ENCODE measurements at places on chromosomes 12 and 14. TPM values are rescaled to one million over a fixed set of nuclear protein-coding genes. Genes with fewer than 3 reads are reported as not detected.

GALNT6 gene
- total RNA-seq: 11.9 TPM

NYNRIN gene
- 0.05 TPM for total RNA-seq

EFS gene
- total RNA-seq: 0.08 TPM

VRTN gene
- total RNA-seq: 0.08 TPM

NPAS3 gene
- not detected for total RNA-seq

GRIN2B gene
- total RNA-seq: not detected

GZMB gene
- total RNA-seq: 1,078 TPM

PTPRB gene
- total RNA-seq: 0.05 TPM

TEDC1 gene
- total RNA-seq: 53.7 TPM

GRCh38 chr12:57111031-57111734, at the start of gene STAT6:
Gene STAT6 (minus strand): TSS chr12:57111362. CDS start chr12:57108278, 3,084 bp downstream.
- peak; percentile 79 for DNase-seq

- no peak for DNase-seq
Measured at GRCh38 chr14:68523326-68523610, 269.6 kb downstream of the ZFP36L1 start.

DNA sequence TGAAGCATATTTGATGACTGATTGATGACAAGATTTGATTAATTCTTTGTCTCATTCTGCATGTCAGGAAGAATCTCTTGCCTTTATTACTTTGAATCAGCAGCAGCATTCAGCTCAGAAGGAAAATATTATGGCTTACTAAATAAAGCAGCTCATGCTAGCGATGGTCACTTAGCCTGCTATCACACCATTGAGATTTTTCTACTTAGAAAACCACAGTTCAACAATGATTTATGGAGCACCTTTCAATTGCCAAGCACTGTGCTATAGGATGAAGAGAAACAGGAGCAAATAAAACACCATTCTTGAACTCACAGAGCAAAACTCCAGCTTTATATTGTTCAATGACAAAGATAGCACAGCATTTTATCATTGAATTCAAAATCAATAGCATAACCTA, 197.7 kb downstream of the CPNE8 start:
- DNase-seq: no peak

DNA sequence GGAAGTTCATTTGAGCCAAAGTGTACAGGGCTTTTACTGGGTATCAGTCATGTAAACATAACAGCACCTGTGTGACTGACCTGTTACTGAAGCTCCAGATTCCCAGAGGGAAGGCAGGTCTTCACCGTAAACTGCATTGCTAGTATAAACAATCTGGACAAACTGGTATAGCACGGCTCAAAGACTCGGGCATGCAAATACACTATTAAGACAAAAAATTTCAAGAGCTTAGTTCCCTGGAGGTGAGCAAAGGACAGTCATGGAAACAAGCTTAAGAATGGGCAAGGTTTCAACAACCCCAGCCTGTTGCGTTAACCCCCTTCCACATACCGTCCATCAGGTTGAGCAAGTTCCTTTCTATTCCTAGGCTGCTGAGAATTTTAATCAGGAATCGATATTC, 9.4 kb downstream of the PARP11 start:
- no peak for DNase-seq

GRCh38 chr12:89111964-89112363, 240.3 kb downstream of the DUSP6 start:
- no peak for DNase-seq

DNA sequence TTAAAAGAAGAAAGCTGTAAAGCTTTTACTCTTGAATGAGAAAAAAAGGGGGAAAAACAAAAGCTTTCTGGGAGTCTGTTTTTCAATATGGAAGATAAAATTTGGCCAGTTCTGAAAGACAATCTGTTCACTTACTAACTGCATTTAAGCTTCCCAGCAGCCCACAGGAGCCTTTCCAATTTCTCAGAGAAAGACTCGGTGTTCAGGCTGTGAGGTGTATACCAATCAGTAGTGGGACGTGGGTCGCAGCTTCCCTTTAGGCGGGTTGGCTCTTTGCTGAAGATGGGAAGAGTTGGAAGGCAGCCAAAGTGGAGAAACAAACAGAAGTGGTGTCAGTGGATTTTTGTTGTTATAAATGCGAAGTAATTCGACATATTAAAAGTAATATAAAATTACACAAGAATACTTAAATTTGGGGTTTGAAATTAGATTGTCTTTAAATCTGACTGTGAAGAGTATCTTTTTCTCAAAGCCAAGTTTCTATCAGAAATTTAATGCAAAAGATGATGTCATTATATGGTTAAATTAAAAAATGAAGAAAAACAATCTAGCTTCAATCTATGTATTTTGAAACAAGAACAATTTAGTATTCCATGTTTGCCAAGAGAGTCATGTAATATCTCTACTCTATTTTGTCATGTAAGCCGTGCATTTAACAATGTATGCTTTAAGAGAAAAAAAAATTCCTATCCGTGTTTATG, 590.2 kb upstream of the ATXN7L3B start:
- no peak for DNase-seq

DNA sequence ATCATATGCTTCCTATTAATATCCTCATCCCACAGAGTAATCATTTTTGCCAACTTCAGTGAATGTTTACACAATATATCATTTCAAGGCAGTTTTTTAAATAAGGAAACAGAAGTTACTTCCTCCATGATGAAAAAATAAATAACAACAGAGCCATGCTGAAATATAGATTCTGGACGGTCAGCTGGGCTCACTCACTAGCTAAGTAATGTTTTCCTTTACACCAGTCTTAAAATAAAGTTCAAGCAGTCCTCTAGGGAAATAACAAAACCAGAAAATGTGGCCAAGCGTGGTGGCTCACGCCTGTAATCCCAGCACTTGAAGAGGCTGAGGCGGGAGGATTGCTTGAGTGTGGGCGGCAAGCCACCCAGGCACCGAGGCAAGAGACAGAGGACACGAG, 28.7 kb downstream of the AICDA start:
- no peak for DNase-seq

- no peak for DNase-seq
Measured at GRCh38 chr12:101694986-101695385, 2.5 kb upstream of the CHPT1 start.

- no peak for DNase-seq
Measured at GRCh38 chr12:100539202-100539601, 34.3 kb upstream of the GAS2L3 start.

- no peak for DNase-seq
Measured at GRCh38 chr14:23829736-23830471, 123.7 kb upstream of the DHRS4 start.

GRCh38 chr14:89571491-89571890, 154.5 kb upstream of the FOXN3 start:
- DNase-seq: no peak

- DNase-seq: no peak
Measured at GRCh38 chr12:59446116-59446515, 149.7 kb upstream of the SLC16A7 start.

- no peak for DNase-seq
Measured at GRCh38 chr12:94841177-94841576, 162.3 kb downstream of the NDUFA12 start.

DNA sequence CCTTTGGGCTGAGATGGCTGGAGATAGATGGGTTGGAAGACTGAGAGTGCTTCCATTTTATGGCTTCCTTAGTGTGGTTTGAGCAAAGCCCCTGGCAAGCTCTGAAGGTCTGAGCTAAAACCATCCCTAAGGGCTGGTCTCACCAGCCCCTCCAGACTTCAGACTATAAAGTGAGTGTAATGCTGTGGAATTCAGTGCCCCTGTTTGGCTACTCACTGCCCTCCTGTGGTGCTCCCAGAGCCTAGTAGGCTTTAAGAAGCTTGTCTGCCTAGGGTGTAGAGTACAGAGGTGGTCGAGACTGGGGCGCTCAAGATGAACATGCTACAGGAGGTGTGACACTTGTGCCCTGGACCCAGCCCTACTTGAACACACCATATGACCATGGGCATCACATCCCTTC, 246.7 kb upstream of the FKBP4 start:
- DNase-seq: no peak

DNA sequence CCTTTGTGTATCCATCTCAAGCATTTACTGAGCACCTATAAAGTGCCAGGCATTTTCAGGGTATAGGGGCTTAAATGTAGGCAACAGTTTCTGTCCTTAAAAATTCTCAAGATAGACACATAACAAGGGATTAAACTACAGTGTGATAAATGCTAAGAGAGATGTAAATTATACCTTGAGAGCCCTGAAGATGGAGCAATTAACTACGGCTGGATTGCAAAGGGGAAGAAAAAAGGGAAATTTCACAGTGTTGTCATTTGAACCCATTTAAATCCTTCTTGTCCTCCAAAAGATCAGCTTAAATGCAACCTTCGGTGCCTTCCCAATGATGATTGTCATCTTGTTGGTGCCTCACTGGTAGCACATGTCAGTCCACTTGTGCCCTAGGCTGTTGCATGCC, 11.5 kb upstream of the IL26 start:
- no peak for DNase-seq

DNA sequence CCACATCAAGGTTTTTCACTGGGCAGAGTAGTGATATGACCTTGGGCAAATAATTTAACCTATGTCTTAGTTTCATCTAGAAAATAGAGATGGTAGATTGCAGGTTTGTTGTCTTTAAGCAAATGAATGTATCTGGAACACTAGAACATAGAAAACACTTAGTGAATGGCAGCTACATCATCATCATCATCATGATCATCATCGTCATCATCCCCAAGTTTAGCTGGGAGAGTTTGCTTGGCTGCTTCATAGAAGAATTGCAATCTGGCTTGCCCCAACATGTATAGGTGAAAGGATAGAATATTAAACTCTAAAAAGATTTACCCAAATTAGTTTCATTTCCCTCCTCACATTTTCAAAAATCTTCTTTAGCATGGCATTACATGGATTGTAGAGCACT, 91.3 kb upstream of the TMEM260 start:
- no peak for DNase-seq

DNA sequence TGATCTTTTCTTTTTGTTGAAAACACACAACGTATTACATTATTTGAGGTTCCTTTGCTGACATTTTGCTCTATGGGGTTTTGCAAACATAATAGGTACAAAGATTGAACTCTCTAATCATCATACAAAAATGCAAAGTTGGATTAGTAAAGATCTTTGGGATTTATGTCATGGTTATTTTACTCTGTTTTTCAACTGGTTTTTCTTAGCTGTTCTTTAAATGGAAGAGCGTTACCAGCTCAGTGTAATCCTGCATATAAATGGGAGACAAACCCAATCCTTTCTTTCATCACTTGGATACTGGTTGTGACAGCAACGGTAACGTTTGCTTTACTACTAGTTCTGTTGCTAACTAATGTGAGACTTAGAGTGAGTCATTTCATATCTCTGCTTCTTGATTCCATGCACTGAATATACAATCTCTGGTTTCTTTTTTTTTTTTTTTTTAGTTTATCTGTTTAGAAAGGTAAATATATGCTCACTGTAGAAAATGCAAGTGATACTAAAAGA, 104.9 kb upstream of the NOVA1 start:
- DNase-seq: no peak

- no peak for DNase-seq
Measured at GRCh38 chr12:29882846-29883245, 99.1 kb upstream of the TMTC1 start.

GRCh38 chr12:125267114-125267513, 201.9 kb downstream of the AACS start:
- DNase-seq: no peak

GRCh38 chr12:105107494-105108371, at the start of gene WASHC4:
Gene WASHC4 (plus strand): TSS chr12:105107731. CDS start chr12:105107801, 70 bp downstream.
- peak; percentile 87 for DNase-seq

GRCh38 chr14:102573591-102574046, 18.8 kb upstream of the RCOR1 start:
- no peak for DNase-seq

GRCh38 chr12:109455706-109456105, 21.4 kb downstream of the KCTD10 start:
- no peak for DNase-seq

DNA sequence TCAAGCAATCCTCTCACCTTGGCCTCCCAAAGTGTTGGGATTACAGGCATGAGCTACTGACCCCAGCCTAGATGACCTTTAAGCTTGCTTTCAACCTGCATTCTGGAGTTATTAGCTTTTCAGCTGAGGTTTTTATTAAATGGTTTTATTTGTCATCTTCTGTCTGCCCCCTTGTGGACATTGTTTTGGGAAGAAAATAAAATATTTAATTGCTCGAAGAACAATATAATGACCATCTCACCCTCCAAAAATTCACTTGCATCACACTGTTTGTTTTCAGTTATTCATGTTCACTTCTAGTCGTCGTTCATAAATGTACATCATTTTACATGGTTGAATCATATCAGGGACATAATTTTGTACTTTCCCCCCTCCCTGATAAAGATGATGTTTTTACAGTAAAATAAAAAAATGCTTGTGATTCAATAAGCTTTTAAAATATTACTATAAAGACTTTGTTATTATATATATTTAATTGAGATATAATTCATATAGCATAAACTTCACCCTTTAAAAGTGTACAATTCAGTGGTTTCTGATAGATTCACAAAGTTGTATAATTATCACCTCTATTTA, 10.1 kb upstream of the SPATS2 start:
- no peak for DNase-seq

GRCh38 chr12:106113446-106113823, 25.3 kb downstream of the NUAK1 start:
- DNase-seq: no peak

DNA sequence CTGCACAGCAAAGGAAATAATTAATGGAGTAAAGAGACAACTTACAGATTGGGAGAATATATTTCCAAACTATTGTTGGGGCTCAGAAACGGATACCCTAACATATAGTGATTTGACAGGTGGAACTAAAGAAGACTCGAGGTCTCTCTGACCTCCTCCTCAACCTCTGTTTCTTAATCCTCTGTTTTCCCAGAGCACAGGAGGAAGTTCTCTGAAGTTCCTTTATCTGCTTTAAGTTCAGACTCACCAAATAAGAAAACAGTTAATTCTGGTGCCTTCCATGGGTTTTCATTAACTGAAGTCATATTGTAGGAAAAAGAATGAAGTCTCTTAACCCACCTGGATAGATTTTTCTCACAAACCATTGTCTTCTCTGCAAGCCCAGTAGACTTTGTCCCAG, 29.2 kb downstream of the CLEC2D start:
- DNase-seq: no peak

GRCh38 chr12:55957106-55957859, 8.6 kb downstream of the PMEL start:
- DNase-seq: no peak

- DNase-seq: no peak
Measured at GRCh38 chr12:131147894-131148293, 194.2 kb downstream of the ADGRD1 start.

- no peak for DNase-seq
Measured at GRCh38 chr14:92362781-92363235, 39.8 kb downstream of the SLC24A4 start.

DNA sequence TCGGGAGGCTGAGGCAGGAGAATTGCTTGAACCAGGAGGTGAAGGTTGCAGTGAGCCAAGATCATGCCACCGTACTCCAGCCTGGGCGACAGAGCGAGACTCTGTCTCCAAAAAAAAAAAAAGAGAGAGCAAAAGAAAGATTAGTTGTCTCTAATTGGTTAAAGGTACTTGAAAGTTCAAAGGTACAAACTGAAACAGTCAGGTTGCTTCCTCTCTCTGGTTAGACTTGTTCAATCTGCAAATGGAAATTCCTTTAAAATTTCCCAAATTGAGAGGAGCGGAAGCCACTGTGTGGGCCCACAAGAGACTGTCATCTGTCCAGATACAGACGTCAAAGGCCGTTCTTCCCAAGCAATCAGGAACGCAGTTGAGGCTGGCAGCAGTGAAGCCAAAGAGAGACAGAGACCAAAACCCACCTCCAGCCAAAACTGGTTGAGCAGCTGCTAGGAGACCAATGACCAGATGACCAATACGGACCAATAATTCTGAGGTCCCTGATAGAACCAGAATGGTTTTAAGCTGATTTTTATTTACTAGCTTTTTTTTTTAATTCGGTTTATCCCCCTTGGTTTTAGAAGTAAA, 63.6 kb downstream of the GCH1 start:
- DNase-seq: no peak
